H9 (cell line): ENCODE measurements at places on chromosomes 11 and 22. TPM values are rescaled to one million over a fixed set of nuclear protein-coding genes. Genes with fewer than 3 reads are reported as not detected.

DNA sequence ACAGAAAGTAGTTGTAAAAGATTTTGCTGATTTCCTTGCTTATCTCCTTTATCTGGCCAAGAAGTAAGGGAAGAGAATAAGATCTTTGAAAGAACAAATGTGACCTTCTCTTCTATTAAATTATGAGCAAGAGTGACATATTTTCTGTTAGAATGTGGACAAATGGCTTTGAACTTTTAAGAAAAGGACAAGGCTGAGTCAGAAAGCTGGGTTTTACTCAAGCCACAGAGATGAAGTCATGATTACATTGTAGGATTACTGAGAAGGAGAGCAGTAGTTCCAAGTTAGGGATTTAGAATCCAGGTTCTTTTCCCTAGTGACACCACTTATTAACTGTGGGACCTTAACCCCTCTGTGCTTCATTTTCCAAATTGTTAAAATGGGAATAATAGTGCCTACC is 13.5 kb downstream of the CCDC90B start:
- no peak for DNase-seq
- H3K27ac ChIP-seq: no peak overlapping the region
- peaks cover 28% of the 10 kb centered on the region for H3K36me3 ChIP-seq

The KRTAP5-2 gene
- total RNA-seq: not detected in 2 replicates

The PATE4 gene
- not detected in 2 replicates for total RNA-seq

The PHLDB1 gene
- total RNA-seq: 55.7 and 56.0 TPM in 2 replicates

The PRG2 gene
- 0.31 TPM in 1 of 2 replicates, not detected in the other for total RNA-seq

- H3K27me3 ChIP-seq: no peaks in the 10 kb centered on the region
- H3K27ac ChIP-seq: peak overlapping the region; percentile 71
- DNase-seq: no peak
- H3K4me3 ChIP-seq: peak overlapping the region; percentile 95
- peaks cover 49% of the 10 kb centered on the region for H3K36me3 ChIP-seq
Measured at GRCh38 chr11:116773203-116774097, 663 bp upstream of the BUD13 start.

DNA sequence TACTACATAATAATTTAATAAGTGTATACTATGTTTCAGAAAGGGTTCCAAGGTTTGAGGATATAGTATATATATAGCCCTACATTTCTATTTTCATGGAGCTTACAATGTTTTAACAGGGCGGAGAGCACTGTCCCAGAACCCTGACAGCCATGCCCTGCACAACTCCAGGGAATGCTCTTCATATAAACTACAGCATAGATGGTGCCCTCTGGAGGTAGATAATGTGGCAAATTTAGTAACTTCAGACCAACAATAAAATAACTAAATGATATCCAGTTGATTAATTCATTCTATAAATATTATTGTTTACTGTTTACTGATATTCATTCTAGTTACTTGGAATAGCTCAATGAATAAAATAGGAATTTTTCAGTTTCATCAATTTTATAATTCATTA is 693.7 kb upstream of the CCDC179 start:
- no peaks in the 10 kb centered on the region for H3K4me1 ChIP-seq
- no peaks in the 10 kb centered on the region for H3K36me3 ChIP-seq
- H3K27ac ChIP-seq: no peak overlapping the region

The OR4D5 gene
- not detected in 2 replicates for total RNA-seq

The NCF4 gene
- total RNA-seq: not detected in 2 replicates
